Midbrain (tissue), 1 donor: ENCODE measurements at places on chromosomes 5 and 9.

DNA sequence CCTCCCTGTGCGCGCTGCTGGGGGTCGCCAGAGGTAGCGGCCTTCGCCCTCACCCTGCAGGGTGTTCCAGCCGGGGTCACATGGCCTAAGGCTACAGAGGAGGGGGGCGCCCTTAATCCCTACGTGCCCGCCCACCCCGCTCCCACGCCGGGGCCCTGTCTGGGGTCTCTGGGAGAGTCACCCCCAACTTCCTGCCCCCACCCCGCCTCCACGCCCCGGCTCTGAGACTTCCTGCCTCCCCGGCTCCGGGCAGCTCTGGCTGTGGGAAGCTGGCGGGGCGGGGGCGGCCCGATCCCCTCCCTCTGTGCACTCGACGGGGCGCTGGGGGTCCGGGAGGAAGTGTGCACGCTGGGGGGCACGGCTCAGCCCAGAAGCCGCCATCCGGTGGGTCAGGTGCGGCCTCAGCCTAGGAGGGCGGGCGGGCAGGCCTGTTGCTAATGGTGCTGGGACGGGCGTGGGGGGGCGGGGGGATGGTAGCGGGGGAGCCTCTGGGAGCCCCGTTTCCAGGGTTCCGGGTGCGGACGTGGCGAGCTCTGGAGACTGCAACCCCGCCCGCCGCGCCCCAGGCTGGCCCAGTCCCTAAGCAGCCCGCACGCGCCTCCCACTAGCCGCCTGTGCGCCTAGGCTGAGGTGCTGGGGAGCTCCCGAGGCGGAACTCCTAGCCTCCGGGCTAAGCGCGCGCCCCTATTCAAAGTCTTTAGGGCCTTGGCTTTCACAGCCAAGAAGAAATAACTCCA lies 61.6 kb downstream of the CXXC5 start:
- no peak for DNase-seq

GRCh38 chr5:129856325-129856724 lies 47.9 kb upstream of the CHSY3 start:
- no peak for DNase-seq

DNA sequence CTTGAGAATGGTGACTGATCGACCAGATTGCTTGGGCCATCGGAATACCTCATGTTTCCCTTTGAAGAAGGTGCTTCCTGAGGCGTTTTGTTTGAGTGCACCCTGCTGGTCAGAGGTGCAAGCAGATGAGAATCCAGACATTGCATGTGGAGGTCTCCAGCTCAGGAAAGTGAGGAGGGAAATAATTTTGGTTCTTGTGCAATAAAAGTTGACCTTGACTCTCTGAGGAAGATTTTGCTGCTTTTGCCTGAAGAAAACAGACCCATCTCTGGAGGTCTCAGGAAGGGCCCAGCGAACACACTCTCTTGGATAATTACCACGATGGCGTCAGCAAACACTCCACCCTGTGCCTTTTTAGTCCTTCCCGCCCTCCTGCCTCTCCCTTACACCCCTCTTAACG lies 69.7 kb downstream of the GRAMD2B start:
- DNase-seq: no peak

DNA sequence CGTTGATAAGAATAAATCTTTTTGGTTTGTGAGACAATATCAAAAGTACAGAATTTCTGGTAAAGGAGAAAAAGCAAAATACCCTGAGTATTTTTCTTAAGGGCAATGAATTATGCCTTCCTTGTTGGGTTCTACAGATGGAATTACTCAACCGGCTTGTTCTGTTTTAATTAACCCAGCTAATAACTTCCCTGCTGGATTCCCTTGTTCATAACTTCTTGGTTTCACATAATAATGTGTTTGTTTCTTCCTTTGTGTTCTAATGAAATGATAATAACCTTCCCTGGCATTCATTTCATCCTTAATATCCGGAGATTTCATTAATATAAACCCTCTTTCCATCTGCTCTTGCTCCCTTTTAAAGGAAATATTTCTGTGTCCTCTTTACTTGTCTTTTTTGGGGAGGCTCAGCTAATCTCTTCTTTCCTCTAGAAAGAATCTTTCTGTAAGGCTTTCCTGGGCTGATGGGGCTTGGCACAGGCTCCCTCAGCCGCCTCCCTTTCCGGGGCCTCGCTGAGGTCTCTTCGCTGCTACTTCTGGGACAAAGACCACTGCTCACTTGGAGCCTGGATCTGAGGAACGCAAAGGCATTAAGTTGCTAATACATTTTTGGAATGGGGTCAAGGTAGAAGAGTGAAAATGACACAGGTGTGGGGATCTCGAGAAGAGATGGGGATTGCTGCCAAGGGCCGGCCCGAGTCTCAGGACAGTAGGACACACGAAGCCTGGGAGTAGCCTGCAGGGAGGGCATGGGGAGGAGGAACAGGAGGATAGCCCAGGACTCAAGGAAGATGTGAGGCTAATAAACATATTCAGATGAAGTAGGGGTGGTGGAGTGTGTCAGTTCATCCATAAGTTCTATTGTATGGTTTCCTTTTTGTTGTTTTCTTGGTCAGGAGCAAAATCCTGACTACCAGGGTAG lies 118.5 kb downstream of the NRG2 start:
- DNase-seq: no peak
